ENCODE measurements at places on chromosomes 2 and 18.

DNA sequence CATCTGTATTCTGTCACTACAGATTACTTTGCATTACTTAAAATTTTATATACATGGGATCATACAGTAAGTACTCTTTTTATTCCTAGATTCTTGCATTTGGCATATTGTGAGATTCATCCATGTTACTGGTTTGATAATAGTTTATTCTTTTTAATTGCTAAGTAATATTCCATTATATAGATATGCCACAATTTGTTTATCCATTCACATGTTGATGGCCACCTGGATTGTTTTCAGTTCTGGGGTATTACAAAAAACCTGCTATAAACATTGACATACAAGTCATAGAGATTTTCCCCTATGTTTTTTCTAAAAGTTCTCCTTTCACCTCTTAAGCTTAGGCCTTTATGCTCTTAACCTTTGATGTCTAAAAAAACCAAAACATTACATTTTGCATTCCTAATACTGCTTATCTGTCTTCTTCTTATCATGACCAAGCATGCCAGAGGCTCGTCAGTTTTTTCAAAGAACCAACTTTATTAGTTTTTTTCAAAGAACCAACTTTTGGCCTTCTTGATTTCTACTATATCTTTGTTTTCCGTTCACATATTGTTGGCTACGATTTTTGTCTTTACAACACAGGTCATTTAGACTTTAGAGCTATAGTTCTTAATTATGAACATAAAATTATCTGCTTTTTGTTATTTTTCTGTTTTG is 86.9 kb downstream of the ATAD2B start:
- no peak for DNase-seq

DNA sequence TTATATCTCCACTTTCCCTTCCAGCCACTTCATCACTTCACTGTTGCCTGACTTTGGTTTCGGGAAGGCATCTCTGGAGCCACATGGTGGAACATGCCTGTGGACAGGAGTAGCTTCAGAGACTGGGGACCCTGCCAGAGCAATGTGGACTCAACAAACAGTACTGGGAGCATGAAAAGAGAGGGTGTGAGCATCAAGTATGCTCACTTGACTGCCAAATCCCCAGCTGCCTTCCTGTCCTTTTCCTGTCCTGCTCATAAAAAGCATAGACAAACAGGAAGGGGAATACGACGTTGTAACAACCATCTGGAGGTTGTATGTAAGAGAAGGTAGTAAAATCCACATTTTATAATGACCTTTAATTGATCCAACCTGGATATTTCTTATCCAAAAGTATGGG is 61.3 kb upstream of the CSRNP3 start:
- DNase-seq = no peak

DNA sequence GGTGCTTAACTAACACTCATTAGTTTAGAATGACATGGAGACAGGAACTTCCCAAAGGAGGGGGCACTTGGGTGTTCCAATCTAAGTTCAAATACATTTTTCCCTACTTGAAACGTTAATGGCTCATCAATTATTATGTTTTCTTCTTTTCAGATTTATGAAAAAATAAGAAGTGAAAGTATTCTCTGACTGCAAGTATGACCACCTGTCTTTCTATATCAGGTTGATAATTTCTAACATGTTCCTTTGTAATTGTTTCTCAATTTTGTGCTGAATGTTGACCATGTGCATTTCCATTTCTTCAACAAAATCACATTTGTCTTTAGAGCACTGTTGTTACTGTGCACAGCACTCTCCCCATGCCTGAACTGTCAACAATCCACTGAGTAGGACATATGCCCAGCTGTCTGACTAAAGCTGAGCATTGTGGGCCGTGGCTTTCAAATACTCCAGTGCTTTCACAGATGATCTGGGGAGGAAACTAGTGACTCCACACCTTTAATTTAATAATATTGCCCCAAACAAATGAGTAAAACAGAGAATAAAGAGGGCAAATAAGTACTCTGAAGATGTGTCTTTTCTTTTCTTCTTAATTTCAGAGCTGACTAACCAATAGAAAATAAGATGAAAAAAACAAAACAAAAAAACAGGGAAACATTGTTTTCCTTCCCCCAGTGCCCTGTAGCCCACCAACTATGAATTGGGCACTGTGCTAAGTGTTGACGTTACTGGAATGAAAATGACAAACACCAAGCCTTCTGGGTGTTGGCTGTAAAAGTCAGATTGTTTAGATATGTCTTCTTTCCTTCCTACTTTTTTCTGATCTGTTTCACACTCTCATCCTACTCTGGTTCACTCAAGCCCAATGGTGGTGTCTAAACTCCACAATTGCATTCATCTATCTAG is 16.0 kb downstream of the LANCL1 start:
- DNase-seq = no peak

DNA sequence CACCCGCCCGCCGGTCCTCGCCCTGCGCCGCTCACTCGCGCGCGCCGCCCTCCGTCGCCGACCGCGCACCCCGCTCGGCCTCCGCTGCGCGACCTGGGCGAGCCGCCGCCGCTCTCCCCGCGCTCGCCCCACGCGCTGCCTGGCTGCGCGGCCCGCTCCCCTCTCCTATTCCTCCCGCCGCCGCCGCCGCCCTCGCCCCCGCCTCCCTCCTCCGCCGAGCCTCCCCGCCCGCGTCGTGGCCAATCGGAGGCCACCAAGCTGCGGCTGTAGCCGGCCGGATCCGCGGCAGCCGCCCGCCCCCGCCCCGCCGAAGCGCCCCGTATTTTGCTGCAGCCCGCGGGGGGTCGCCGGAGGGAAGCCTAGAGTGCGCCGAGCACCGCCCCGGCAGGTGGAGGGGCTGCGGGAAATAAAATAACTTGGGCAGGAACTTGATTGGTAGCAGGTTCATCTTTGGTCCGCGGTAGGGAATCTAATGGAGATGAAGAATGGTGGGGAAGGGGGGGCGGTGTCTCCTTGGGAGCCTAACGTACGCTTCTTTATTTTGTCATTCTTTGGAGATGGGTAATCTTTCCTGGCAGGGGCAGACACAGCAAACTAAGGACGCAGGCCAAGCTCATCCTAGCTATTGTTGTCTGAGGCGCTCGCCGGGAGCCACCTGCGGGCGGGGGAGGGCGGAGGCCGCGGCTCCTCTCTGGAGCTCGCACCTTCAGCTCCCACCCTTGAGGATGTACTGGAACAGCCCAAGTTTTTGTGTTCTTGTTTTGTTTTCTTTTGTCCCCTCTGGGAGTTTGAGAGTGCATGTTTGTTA is 1.1 kb upstream of the CDH2 start:
- no peak for DNase-seq

GRCh38 chr2:16034151-16034974 is 94.0 kb downstream of the MYCN start:
- DNase-seq = no peak

DNA sequence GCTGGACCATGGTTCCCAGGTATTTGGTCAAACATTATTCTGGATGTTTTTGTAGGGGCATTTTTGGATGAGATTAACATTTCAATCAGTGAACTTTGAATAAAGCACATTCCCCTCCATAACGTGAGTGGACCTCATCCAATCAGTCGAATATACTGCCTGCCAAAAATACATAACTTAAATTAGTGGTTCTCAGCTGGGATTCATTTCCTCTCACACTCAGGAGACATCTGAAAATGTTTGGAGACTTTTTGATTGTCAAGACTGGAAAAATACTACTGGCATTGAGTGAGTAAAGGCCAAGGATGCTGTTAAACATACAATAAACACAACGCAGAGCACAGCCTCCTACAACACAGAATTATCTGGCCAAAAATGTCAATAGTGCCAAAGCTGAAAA is 198.2 kb downstream of the MYO1B start:
- no peak for DNase-seq

DNA sequence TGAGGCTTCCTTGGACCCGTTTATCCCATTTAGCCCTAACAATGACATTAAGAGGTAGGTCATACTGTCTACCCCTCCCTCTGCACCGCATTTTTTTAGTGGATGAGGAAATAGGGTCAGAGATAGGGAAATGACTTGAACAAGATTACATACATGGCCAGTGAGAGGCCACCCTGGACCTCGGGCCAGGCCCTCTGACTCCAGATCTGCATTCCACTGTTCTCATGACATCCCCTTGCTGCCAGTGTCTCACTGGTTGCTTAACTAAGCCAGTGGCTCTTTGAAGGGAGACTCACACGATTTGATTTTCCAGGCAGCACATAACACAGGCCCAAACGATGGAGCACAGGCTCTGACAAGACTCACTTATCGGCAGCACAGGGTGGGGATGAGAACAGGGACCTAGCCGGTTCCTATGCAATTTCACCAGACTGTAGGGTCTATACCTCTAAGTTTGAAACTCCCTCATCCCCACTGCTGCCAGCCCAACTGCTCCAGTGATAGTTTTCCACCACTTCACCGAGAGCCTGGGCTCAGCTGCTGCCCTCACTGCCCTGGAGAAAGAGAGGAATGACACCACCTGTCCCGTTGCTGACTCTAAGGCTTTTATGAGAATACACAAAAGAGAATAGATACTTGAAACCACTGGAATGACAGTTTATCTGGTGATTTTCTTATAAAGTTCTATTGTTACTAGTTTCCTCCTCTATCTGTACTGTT is 82.5 kb downstream of the TMEM247 start:
- DNase-seq = no peak

DNA sequence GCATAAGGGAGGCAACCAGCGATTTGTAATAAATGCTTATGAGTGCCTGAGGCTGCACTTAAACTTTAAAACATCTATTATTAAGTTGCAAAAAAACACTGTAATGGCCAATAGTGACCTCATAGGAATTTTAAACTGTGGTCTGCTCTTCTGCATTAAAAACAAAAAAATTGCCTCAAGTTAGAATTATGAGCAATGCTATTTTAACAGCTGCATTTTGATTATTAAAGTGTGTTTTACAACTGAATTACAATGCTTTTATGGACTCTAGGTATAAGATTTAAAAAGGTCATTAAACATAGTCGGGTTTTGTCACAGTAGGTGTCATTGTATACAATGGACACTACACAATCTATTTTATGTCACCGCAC is 528.7 kb upstream of the FANCL start:
- no peak for DNase-seq

GRCh38 chr2:165536851-165537499 is 67.5 kb downstream of the CSRNP3 start:
- no peak for DNase-seq

- DNase-seq = no peak
Measured at GRCh38 chr2:161474920-161475319, 58.8 kb downstream of the TBR1 start.

- DNase-seq = no peak
Measured at GRCh38 chr2:44562737-44563136, 201.0 kb downstream of the CAMKMT start.

DNA sequence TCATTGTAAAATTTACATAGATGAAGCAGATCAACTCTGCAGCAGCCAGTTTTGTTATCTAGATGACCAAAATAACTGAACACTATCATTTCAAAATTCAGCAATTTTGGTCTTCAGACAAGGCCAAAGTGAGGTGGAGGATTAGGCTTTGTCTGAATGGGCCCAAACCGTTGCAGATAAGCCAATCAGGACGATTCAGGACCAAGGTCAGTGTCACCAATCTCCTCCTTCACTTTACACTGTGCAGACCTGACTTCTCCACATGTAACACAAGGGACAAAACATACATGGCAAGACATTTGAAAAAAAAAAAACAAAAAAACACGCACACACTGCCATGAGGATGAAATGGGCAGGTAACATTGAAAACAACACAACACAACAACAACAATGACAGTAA is 211.2 kb downstream of the NAPG start:
- DNase-seq = no peak

- no peak for DNase-seq
Measured at GRCh38 chr2:160051371-160051800, 11.0 kb downstream of the PLA2R1 start.

- DNase-seq = no peak
Measured at GRCh38 chr2:46071074-46071473, 226.1 kb upstream of the EPAS1 start.

- DNase-seq = no peak
Measured at GRCh38 chr2:167135706-167136105, 247.4 kb downstream of the XIRP2 start.

DNA sequence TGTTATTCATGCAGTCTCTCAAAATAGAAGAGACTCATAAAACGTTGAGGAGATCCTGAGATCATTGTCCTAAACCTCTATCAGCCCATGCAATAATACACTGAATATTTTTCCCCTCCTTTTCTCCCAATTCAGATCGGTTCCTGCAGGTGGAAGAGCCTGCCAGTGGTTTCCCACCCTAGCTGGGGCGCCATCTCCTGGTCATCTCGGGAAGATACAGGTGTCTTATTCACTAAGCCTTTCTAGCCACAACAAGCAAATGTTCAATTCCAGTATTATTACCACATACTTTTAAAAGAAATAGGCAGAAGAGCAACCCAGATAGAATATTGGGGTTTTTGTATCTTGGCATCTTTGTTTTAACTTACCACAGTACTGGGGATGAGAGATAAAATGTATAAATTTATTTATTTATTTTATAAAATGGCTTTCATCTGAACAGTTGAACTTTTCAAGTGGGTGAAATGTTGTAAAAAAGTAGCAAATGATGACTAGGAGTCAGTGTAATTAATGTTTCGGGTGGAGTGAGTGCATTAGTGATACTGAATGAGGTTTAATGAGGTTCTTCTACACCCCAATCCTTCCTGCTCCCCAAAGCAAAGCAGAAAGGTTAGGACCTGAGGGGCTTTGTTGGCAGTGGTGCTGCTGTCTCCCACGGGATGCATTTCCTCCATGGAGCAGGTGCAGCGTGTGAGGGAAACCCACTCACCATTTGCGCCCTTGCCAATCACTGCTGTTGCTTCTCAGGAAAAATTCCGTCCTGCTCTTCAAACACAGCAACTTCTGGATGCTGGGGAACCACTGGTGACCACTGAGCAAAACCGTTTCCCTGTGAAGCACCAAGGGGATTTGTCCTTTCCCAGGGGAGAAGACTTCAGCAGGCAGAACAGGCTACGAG is 147.1 kb upstream of the FHL2 start:
- DNase-seq = peak; percentile 37

DNA sequence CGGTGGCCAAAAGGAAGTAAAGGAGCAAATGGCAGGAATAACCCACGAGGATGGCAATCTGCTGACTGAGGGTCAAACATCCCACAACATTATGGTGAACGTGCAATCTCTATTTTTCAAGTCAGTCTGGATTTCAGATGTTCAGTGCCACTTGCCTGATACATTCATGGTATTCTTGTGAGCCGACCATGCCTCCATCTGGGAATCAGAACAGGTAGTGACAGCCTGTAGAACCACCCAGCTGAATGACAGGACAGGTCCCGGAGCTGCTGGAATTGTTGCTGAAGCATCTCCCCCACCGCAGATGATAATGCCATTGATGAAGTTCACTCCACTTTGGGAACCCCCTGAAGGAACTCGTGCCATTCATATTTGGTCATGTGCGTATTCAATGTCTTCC is 123.2 kb downstream of the CAPN13 start:
- no peak for DNase-seq

- DNase-seq = no peak
Measured at GRCh38 chr2:181934694-181935093, 43.2 kb downstream of the ITPRID2 start.

All from smooth muscle cell of the brain vasculature (primary cell).